ENCODE measurements at places on chromosomes 1 and 21.

- peak; percentile 75 for DNase-seq
Observed at GRCh38 chr1:32773018-32773763, 44.0 kb downstream of the YARS1 start.

DNA sequence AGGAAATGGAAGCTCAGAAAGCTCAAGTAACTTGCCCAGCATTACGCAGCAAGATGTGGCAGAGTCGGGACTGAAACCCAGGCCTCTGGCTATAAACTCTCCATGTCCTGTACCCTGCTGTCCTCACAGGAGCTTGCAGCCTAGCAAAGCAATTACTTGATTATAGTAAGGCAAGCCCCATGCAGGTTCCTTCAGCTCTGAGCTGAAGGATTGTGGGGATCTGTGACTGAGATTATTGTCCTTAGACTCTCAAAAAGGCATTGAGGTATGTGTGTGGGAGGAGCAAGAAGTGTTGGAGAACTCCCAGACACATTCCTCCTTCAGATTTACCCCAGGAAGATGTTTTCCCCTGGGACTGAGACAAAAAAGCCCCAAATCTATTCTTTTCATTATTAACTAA lies 124.0 kb upstream of the SPATA6 start:
- DNase-seq, result no peak

DNA sequence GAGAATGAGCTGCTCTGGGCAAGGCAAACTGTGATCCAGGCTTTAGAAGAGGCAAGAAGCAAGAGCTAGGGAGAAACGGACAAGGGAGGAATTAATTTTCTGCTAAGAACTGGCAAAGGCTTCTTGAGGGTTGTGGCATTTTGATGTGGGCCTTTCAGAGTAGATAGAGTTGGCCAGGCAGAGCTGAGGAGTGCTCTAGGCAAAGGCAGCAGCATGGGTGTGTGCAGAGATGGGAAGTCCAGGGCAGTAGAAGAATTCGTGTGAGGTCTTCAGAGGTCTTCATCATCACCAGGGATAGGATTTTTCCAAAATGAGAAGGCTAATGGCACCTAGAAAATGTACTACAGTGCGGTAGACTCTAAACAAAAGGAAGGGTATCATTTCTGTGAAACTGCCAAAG lies 237.8 kb downstream of the LTN1 start:
- no peak for DNase-seq

- DNase-seq, result no peak
Observed at GRCh38 chr1:44411861-44412260, 6.8 kb downstream of the RNF220 start.

DNA sequence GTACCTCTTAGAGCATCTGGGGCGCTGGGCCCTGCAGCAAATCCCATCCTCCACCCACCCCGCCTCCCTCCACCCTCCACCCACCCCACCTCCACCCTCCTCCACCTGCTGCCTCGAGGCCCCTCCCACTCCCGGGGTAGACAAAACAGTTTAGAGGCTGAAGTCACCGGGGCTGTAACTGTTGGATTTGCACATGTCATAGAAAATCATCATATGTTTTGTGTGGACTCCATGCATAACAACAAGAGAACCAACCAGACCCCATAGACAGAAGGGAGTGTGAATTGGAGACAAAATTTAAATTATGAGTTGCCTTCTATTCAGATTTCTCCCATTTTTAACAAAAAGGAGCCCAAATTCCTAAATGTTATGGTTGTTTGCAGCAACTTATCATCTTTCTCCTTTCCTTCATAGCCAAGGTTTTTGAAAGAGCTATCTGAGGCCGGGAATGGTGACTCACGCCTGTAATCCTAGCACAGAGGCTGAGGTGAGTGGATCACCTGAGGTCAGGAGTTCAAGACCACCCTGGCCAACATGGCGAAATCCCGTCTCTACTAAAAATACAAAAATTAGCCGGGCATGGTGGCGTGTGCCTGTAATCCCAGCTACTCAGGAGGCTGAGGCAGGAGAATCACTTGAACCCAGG lies 28.2 kb upstream of the LGALS8 start:
- no peak for DNase-seq

DNA sequence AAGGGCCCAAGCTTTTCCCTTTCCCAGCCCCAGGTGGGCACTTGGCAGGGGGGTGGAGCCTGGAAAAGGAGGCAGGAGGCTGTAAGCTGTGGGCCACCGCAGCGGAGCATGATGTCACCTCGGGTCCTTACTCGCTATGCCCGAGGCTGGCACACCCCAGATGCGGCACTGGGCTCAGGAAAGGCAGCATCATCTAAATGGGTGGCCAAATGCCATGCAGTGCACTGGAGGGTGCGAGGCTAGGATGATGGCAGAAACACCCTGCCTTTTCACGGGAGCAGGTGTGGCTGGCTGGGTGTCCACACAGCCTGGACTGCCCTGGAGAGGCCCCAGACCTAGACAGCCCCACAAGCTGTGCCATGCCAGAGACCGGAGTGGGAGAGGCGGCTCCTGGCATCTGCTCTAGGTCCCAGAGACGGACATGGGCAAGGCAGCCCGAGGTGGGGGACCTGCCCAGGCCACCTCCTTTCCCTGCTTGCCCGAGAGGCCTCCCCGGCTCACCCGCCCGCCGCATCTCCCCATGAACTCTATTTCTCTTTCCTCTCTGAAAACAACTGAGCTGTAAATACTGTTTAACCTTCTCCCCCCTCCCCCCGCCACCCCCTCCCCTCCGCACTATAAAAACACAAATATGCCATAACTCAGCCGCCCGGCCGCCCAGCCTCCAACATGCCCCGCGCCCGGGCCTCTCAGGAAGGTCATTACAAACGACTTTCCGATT lies 124.7 kb downstream of the CASZ1 start:
- DNase-seq, result no peak

DNA sequence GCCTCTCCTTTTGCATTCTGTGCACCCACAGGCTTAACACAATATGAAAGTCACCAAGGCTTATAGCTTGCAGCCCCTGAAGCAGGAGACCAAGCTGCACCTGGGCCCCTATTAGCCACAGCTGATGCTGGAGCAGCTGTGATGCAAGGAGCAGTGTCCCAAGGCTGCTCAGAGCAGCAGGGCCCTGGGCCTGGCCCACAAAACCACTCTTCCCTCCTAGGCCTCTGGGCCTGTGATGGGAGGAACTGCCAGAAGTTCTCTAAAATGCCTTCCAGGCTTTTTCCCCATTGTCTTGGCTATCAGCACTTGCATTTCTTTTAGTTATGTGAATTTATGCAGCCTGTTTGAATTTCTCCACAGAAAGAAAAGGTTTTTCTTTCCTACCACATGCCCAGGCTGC lies 89.5 kb upstream of the KCTD3 start:
- DNase-seq, result no peak

- peak; percentile 46 for DNase-seq
Observed at GRCh38 chr21:44487831-44488230, 32.5 kb downstream of the LRRC3 start.

DNA sequence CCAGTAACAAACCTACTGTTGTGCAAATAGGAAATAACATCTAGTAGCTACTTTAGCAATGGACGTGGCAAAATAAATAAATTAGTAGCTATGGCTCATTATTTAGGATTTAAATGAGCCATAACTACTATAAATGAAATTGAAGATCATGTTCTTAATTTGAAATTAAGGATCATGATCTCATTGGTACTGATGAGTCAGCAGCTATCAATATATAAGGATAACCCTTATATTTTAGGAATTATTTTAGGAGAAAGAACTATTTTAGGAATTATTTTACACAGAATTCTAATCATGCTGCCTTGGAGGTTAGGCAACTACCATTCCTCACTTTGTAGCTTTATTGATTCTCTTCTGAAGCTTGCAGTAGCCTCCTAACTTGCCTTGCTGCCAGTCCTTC lies 24.0 kb downstream of the DR1 start:
- DNase-seq, result no peak

DNA sequence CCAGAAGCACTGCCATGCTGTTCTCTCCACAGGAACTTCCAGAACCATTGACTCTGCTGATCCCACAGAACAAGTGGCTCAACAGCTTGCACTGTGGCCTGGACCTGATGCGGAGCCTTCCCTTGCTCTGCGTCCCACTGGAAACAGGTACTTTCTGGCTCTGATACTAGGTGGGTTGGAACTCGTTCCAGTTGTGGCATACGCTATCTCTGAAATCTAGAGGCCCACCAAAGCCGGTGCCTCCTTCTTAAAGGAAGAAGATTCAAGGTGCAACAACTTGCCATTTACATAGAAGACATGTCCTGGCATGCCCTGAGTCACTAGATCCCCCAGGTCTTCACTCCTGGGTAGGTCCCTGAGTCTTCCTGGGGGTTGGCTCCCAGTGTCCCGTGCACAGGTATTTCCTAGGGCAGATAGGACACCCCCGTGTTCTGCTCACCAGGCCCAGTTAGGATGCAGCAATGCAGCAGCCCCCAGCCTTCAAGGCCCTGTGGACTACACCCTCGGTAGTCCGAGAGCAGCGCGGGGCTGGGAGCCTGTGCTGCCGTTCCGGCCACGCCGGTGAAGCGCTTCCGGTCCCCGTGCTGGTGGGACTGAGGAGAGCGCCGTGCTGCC lies 10.8 kb upstream of the PCBP3 start:
- DNase-seq, result no peak

DNA sequence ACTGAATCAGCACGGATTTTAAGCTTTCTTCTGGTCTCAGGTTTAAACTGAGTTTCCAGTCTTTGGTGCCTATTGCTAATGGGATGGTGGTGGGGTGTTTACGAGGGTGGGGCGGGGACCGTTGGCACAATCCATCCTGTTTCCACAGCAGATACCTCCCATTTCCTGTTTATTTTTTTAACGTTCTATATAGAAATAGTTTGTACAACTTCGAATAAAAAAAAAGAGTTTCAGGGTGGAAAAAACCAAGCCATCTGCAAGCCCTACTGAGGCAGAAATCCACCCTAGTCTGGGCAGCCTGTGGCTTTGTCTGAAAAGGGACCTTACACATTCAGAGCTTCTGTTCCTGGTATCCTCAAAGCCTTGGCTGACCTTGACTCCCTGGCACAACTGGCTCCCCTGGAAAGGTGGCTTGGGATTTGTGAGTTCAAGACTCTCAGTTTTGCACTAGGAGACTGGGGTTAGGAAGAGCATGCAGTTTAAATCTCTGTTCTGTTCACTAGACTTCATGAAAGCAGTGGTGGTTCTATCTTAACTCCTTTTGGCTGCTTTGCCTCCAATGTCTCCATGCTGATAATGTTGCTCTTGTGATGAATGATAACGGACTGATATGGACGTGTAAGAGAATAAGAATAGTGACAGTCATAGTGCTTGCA lies 46.7 kb downstream of the VANGL2 start:
- no peak for DNase-seq

DNA sequence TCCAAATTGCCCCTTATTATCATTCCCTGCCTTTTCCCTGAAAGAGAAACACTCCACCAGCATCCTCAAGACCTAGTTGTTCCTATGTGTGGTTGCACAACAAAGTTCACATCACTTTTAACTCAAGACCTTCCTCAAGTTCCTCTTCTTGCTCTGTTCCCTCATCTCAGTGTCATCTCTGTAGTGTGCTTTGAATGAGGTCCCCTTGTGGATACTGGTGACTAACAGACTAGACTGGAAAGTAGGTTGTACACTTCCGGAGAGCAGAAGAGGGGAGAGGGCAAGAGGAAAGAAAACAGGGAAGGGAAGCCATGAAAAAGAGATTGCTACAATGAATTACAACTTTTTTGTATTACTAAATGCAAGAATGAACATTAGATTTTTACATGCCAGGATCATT lies 853.8 kb downstream of the USP25 start:
- DNase-seq, result no peak

DNA sequence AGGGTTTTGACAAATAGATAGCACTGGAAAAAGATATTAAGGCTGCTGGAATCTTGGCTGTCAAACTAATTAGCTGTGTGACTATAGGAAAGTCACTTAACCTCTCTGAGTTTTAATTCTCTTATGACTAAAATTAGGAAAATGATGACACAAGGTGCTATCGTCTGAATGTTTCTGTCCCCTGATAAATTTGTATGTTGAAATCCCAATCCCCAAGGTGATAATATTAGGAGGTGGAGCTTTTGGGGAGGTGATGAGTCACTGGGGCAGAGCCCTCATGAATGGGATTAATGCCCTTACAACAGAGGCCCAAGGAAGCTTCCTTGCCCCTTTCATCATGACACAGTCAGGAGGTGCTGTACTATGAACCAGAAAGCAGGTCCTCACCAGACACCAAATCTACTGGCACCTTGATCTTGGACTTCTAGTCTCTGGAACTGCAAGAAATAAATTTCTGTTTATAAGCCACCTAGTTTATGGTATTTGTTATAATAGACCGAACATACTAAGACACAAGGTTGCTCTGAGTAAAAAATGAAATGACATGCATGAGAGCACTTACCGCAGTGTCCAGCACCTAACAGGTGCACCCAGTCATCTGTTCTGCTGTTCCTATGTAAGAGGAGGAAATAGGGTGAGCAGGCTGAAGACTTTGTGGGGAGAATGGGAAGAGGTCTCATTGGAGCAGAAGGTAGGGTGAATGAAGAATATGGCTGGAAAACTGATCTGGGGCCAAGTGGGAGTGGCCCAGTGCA lies 26.3 kb upstream of the DISP1 start:
- DNase-seq, result no peak

- DNase-seq, result no peak
Observed at GRCh38 chr1:10187026-10187334, 23.4 kb upstream of the KIF1B start.

- no peak for DNase-seq
Observed at GRCh38 chr1:109083923-109084322, 6.6 kb upstream of the TMEM167B start.

GRCh38 chr21:26169061-26169610 lies 1.4 kb downstream of the APP start:
- peak; percentile 69 for DNase-seq

- no peak for DNase-seq
Observed at GRCh38 chr1:244160455-244161235, 109.6 kb downstream of the ZBTB18 start.

DNA sequence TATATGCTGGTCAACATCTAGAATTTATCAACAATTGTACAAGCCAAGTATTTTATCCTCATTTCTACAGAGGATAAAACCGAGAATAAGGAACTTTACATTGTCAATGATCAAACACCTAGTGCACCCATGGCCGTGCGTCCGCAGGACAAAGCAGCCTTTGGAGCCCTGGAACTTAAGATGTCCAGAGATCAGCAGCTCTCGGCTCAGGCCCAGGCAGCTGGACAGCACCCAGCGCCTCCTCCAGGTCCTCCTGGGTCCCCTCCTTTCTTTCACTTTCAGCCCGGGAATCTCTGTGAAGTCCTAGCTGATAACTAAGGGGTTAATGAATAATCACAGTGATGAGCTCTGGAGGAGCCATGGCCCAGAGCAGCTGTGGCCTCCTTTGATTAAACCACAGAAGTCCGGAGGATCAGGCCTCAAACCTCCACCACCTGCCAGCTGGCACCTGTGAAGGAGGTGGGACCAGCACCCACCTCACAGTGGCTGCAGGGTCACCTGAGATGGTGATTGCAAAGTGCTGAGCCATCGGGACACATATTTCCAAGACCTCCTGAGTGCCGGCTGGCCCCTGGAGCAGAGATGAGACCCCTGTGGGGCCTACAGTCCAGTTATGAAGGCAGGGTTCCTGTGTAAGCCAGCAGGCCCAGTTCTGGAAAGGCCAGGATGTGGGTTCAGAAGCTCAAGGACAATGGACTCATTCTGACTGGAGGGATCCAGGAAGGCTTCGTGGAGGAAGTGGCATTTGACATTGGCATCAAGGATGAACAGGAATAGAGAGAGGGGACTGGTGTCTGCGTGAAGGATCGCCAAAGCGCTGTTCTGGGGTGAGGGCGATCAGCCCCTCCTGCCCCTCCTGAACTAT lies 11.6 kb upstream of the SAMD11 start:
- DNase-seq, result no peak
